ENCODE measurements at places on chromosomes 11 and 22.

DNA sequence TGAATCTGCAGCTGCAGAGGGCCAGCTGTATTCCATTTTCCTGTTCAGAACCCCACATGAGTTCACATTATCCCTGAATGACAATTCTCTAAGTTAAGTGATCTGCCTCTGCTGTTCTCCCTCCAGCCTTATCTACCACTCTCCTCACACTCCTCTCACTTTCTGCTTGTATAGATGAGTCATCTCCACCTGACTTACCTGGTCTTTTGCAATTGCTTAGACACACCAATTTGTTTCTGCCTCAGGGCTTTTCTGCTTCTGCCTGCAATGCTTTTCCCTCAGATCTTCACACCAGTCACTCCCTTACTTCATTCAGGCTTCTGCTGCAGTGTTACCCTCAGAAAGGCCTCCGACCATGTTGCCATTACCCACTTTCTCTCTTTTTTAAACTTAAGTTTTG, 118.1 kb downstream of the ATM start:
- no peak for DNase-seq

DNA sequence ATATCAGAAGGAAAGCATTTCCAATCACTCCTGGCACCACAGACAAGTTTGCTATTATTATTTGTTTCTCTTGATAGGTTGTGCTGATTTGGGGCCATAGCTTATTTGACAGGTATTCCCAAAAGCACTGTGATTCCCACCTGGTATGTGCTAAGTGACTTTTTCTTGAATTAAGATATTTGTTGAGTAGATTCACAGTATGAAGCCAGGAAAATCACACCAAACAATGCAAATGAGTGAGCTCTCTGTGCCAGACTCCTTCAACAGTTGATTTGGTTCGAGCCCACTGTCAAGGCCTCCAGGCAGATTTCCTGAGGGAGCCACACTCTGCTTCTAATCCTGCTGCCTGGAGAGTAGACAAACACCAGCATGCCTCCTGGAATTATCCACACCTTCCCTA, 253.0 kb upstream of the POU2AF2 start:
- no peak for DNase-seq

GRCh38 chr11:19079643-19080440, 19.3 kb upstream of the MRGPRX2 start:
- no peak for DNase-seq

GRCh38 chr11:83241291-83241946, 44.7 kb downstream of the CCDC90B start:
- peak; percentile 67 for DNase-seq

- no peak for DNase-seq
These were observed 6.2 kb upstream of the RAB1B start for GRCh38 chr11:66262191-66262590.

DNA sequence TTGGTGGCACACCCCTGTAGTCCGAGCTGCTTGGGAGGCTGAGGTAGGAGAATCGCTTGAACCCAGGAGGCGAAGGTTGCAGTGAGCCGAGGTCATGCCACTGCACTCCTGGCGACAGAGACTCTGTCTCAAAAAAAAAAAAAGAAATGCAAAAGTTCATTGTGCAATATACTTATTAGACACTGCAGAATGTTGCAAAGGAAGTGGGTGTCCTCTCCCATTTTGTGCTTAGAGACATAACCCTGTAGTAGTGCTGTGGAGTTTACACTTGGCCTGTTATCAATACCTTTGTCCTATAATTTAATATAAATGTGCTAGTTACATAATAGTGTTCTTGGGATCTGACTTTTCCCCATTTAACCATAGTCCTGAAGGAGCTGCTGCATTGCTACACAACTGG, 9.4 kb downstream of the BCL2L13 start:
- DNase-seq: no peak

DNA sequence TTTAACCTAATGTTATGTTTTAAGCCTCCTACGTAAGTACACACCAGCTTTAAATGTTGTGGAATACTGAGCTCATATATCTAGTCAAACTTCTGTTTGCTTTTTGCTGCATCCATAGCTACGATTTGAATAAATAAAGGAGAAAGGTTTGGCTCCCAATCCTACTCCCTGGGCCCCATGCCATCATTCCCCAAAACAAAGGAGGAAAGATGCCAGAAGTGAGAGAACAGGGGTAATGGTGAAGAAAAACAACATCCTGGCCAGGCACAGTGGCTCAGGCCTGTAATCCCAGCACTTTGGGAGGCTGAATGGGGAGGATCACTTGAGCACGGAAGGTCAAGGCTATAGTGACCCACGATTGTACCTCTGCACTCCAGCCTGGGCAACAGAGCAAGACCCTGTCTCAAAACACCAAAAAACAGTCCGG, 26.5 kb downstream of the SCGB1A1 start:
- DNase-seq: no peak
